ENCODE measurements at places on chromosomes 13 and 19.
A peak's percentile ranks its signal among the peaks of the same experiment; 100 is the strongest.

- DNase-seq = no peak
These were observed 383.3 kb downstream of the RFC3 start for GRCh38 chr13:34201050-34201913.

DNA sequence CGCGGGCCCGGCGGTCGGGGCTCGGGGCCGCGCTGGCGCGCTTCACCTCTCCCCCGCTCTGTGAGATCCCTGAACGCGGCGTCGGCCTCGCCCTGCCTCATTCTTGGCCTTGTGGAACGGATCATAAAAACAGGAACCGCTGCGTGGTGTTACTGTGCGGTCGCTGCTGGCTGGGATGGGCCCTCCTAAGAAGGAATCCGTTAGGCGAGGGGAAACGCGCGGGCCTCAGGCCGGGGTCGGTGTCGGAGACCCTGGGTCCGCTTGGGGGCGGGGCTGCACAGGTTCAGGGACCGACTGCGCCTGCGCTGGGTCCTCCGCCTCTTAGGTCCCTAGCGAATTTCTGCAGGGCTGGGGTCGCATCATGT is 381 bp downstream of the CKAP2 start:
- DNase-seq = peak; percentile 73

GRCh38 chr19:41903193-41903953 is 20.4 kb downstream of the ARHGEF1 start:
- DNase-seq = no peak

GRCh38 chr13:52345048-52345447 is 60.9 kb downstream of the THSD1 start:
- DNase-seq = no peak

- DNase-seq = no peak
These were observed 10.9 kb upstream of the ZNF90 start for GRCh38 chr19:20066861-20067260.

GRCh38 chr13:105763851-105764250 is 771.6 kb downstream of the EFNB2 start:
- no peak for DNase-seq

- DNase-seq = no peak
These were observed 355.0 kb upstream of the PCDH20 start for GRCh38 chr13:61770681-61771080.

DNA sequence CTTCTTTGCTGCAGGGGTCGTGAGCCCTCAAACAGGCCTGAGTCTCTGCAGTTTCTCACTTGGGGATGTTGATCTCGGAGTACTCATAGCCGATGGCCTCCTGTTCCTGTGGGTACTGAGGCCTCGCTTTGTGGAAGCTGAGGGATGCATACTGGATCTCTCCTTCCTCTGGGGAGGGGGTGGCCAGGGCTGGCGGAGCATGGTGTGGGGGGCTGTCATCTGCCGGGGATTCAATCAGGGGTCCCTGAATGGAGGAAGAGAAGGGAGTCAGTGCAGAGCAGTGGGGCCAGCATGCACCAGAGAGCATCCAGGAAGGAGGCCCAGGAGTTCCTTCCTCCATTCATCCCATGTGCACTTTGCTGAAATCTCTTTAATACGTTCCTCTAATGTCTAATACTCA is 10.0 kb downstream of the SIGLEC12 start:
- no peak for DNase-seq

DNA sequence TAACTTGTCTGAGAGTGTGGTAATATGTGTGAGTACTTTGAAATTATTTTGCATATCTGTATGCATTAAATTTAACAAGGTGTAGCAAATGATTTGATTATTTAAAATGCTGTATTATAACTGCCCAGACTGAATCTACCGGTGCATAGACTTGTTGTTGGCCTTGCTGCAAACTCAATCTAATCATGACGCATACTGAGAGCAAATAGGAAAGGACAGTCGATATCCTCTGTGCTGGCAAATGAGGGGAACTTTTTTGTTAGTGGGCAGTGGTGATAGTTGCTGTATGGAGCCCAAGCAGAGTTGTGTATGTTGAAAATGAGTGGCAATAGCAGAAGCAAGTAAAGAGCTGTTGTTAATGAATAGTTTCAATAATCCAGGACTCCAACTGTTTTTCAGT is 127.4 kb downstream of the LMO7 start:
- no peak for DNase-seq

- DNase-seq = no peak
These were observed 28.5 kb downstream of the ARHGEF18 start for GRCh38 chr19:7377196-7377595.

- no peak for DNase-seq
These were observed 1.7 kb downstream of the HSPB6 start for GRCh38 chr19:35755131-35755549.

GRCh38 chr13:108621462-108621861 is 7.9 kb upstream of the MYO16 start:
- no peak for DNase-seq

DNA sequence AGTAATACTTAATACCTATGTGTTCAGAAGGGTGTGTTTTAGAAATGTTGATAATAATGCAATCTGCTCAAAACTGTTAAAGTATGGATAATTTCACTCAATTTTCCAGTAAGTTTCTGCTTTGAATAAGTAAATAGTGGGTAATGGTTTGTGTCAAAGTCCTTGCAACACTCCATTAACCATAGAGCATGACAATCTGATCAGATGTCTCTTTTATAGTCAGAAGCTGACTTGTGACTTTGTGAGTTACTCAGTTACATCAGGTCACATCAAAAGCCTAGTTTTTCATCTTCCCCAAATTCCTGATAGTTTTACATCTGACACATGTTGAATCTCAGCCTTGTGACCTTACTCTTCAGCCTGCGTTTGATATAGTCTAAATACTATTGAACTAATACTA is 338.0 kb downstream of the EFNB2 start:
- DNase-seq = no peak

GRCh38 chr13:80374444-80374843 is 33.5 kb upstream of the SPRY2 start:
- no peak for DNase-seq

DNA sequence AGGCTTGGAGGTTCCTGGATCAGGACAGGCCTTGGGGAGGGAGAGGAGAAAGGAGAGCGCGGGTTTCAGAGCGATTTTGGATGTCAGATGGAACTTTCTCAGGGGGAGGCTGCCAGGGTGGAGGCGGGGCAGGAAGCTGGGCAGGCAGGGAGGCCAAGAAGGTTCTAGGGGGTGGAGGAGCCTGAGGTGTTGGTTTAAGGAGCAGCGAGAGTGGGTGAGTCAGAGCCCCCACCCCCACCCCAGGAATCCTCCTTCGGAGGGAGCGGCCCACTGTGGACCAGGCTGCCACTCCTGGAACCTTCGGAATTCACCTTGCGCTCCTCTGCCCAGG is 15.9 kb upstream of the NOP53 start:
- no peak for DNase-seq

GRCh38 chr13:75836441-75836840 is 200.3 kb downstream of the LMO7 start:
- no peak for DNase-seq

DNA sequence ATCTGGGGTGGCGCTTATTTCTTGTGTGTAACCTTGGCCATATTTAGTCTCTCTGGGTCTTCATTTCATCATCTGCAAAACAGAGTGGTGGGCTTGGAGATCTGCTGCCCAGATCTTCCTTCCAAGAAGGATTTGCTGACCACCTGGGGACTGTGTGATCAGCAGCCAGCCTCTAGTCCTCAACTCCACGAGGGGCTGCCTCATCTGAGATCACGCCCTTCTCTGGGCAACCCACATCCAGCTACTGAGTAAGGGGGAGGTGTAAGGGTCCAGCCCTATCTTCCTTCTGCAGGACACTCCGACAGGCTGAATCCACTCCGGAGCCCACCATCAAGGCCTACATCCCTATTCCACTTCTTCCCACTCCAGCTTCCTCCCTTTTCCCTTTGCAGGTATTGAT is 57.9 kb downstream of the CHST8 start:
- DNase-seq = no peak

GRCh38 chr13:49305792-49306425 is 58.2 kb downstream of the CDADC1 start:
- no peak for DNase-seq

DNA sequence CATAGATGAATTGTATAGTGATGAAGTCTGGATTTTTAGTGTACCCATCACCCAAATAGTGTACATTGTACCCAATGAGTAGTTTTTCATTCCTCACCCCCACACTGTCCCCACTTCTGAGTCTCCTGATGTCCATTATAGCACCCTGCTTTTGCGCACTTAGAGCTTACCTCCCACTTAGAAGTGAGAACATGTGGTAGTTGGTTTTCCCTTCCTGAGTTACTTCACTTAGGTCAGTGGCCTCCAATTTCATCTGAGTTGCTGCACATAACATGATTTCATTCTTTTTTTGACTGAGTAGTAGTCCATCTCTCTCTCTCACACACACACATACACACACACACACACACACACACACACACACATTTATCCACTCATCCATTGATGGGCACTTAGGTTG is 43.2 kb upstream of the ALOX5AP start:
- DNase-seq = no peak

DNA sequence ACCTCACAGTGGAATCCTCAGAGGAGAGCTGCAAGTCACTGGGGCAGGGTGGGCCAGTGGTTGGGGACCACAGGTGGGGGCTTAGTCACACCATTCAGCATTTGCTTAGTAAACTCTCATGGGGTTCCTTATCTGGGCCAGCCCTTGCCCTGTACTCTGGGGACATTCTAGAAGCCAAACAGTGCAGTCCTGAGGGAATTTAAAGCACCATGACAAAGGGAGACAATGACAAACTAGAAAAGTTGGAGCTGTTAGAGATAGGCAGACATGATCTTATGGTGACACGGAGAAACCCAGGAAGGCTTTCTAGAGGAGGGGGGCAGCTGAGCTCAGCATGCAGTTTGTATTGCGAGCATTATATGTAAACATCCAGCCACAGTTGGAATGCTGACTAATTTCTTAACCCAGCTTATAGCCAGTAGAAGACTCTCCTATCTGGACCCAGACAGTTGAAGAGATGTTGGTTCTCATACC is 87.6 kb downstream of the ZNF429 start:
- DNase-seq = no peak

- no peak for DNase-seq
These were observed 26.9 kb upstream of the CYP2A7 start for GRCh38 chr19:40908976-40909375.

DNA sequence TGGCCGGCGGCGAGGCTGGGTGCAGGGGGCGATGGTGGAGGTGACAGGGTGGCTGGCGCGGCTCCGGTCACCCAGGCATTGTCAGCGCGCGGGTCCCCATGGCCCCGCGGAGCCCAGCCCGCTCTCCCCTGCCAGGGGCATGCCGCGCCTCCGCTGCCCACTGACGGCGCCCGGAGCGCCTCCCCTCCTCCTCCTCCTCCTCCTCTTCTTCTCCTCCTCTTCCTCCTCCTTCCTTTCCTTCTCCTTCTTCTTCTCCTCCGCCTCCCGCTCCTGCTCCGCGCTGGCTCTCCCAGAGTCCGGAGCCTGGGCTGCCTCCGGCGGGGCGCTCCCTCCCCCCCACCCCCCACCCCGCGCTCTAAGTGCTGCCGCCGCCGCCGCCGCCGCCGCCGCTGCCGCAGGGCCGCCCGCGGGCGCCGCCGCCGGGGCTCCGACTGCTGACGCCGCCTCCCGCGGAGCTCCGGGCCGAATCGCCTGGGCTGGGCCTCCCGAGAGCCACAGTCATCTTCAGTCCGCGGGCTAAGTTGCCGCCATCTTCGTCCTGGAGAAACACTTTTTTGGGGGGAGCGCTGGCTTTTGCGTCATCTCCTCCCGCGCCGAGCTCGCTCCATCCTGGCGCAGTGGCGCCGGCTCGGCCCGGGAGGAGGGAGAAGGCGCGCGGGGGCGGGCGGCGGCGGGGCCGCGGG is 348.3 kb downstream of the LIG4 start:
- peak; percentile 60 for DNase-seq

- DNase-seq = peak; percentile 34
These were observed 19.9 kb downstream of the NOSIP start for GRCh38 chr19:49560358-49560900.

GRCh38 chr19:58338825-58339558 is 12.2 kb downstream of the ZSCAN22 start:
- DNase-seq = no peak

DNA sequence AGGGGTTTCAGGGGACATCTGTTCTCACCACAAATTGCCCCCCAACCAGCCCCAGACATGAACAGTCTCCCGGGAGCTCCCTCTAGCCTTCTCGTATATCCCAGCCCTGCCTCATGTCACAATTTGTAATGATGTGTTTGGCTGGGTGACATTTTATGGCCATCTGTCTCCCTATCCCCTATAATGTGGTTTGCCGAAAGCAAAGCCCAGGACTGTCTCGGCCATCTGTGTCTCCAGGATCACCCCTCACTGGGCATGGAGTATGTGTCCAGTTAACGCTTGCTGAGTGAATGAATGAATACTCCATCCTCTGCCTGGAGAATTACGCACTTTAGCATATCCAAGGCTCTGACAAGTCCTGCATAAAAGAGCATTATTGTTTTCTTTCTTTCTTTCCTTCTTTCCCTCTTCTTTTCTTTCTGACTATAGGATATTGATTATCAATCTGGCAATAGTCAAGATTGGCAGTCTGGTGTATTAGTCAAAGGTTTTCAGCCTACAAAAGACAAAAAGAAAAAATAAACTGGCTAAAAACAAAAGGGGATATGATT is 15.1 kb downstream of the HPN start:
- no peak for DNase-seq

GRCh38 chr19:43574424-43575155 is 737 bp downstream of the XRCC1 start:
- DNase-seq = no peak

- DNase-seq = no peak
These were observed 126.8 kb upstream of the ATXN8OS start for GRCh38 chr13:69980799-69981198.

- no peak for DNase-seq
These were observed 2.4 kb upstream of the KMT2B start for GRCh38 chr19:35715355-35715809.

- no peak for DNase-seq
These were observed 57.5 kb downstream of the SLC7A1 start for GRCh38 chr13:29537736-29538651.

DNA sequence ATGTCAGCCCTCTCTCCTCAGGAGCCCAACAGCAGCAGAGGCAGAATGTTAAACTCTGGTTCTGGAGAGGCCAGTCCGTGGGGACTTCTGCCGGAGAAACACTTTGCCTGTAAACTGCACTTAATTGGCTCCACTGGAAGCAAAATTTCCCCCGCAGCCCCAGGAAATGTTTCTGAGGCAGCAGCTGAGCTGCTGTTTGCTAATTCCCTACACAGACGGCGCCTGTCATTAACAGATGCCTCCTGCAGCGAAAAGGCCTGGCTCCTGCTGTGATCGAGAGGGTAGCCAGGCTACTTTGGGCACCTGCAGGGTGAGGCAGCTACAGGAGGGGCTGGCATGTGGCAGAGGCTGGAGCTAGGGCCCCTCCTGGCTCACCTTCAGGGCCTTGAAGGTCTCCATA is 5.2 kb upstream of the TM6SF2 start:
- no peak for DNase-seq

Data from nucleus accumbens (tissue), 56 donors.